Myometrial cell (primary cell): ENCODE measurements at places on chromosomes 1 and 21. TPM values are rescaled to one million over a fixed set of nuclear protein-coding genes. Genes with fewer than 3 reads are reported as not detected.

Gene PIK3CD
- total RNA-seq = 9.0 and 10.1 TPM in 2 replicates

Gene NLRP3
- total RNA-seq = 0.18 TPM in 1 of 2 replicates, not detected in the other

Gene C4BPA
- not detected in 2 replicates for total RNA-seq

Gene C1orf116
- total RNA-seq = not detected in 2 replicates

Gene FABP3
- total RNA-seq = 126 and 155 TPM in 2 replicates

Gene RXRG
- total RNA-seq = not detected in 2 replicates

Gene RPTN
- total RNA-seq = not detected in 2 replicates

Gene OR6N1
- total RNA-seq = not detected in 2 replicates

Gene PCAT6
- total RNA-seq = 0.86 and 1.9 TPM in 2 replicates

Gene CFAP74
- not detected in 2 replicates for total RNA-seq

Gene KRTAP21-3
- total RNA-seq = not detected in 2 replicates

Gene ZSWIM5
- total RNA-seq = 0.29 TPM in 1 of 2 replicates, not detected in the other

Gene ERMAP
- 8.6 and 10.1 TPM in 2 replicates for total RNA-seq

Gene LYPLAL1
- total RNA-seq = 13.5 and 22.2 TPM in 2 replicates

Gene OR14K1
- total RNA-seq = not detected in 2 replicates

Gene HES3
- total RNA-seq = not detected in 2 replicates

Gene PAQR6
- not detected in 2 replicates for total RNA-seq

Gene PYHIN1
- total RNA-seq = not detected in 2 replicates

Gene ATAD3C
- total RNA-seq = 0.29 and 3.4 TPM in 2 replicates

Gene CDA
- total RNA-seq = 25.4 and 31.5 TPM in 2 replicates

Gene CYP4X1
- not detected in 2 replicates for total RNA-seq
